ENCODE measurements at places on chromosomes 16 and 17.

DNA sequence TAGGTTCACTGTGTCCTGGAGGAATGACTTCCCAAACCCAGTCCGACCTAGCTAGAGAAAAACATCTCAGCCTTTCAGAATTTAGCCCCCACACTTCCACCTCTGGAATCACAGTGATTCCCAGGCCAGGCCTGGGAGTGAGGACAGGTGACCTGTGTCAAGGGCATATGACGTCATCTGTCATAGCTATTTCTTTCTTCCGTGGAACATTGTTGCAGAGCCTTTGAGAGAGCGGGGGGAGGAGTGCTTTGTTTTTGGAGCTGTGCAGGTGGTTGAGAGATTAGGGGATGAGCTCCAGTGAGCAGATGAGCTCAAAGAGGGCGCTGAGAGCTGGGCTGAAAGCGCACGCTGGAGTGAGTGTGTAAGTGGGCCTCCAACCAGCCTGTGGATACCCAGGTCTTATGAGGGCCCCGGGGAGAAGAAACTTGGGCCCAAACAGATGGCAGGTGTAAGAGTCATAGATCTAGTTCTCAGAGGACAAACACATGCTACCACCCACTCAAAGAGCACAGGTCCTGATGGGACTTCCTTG, 344.8 kb downstream of the SNX29 start:
- DNase-seq, result no peak

DNA sequence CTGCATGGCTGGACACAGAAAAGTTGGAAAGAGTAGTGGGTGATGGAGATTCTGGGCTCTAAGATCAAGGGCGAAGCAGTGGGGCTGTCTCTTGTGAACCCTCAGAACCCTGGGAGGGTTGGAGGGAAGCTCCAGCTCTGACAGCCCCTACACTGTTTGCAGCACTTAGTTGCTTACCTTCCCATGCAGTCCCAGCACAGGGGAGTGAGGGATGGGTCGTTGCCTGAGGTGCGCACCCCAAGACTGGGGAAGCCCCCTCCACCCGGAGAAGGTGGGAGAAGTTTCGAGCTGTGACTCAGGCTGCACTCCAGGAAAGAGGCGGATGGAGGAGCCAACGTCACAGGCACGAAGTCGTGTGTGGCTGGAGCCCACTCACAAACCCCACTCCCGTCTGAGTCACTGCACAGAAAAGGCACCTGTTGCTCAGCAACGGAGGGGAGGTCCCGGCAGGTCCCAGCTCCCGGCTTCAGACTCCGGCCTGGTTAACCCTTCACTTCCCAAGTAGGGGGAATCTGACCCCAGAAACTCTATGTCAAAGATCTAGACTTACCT, 60.1 kb downstream of the AIPL1 start:
- no peak for DNase-seq

GRCh38 chr17:48738803-48739526, 10.4 kb upstream of the HOXB13 start:
- no peak for DNase-seq

- DNase-seq, result no peak
Measured at GRCh38 chr17:48722915-48723422, at the start of gene PRAC2. Gene PRAC2, plus strand, starts transcription at chr17:48723185. Its CDS starts 1,226 bp downstream, at chr17:48724411.

DNA sequence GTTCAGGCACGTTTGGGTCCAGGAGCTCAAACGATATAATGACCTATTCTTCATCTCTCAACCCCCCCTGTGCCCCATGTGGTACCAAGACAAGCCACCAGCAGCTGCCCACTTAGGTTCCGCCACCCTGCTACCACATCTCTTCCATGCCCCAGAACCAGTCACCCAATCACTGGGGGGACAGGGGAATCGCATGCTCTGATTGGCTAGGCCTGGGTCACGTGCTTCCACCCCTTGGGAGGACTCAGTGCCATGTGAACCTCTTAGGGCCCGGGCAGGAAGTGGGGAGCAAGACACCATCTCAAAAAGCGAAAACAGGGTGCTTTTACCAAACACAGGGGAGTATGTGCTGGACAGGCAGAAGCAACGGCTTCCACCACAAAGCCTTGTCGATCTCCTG, 91.3 kb downstream of the KATNIP start:
- DNase-seq, result no peak

GRCh38 chr16:3145660-3146059, 10.8 kb downstream of the ZNF213 start:
- DNase-seq, result no peak

DNA sequence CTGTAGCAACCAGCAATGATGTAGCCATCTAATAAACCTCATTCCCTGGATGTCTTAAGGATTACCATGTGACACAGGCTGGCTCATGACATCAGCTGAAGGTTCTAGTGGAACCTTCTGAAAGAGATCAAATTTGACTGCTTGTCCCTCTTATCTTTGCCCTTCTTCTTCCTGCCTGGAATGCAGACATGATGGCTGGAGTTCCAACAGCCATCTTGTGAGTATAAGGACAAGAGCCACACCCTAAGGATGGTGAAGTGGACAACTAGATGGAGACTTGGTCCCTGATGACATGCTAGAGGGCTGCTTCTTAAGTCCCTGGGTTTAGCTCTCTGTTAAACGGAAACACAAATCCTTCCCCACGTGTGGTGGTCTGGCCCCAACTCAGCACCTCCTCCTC, 37.6 kb downstream of the PLXDC1 start:
- DNase-seq, result no peak

GRCh38 chr16:17416461-17417311, 54.1 kb downstream of the XYLT1 start:
- no peak for DNase-seq

GRCh38 chr17:8249621-8250500, 772 bp downstream of the PFAS start:
- DNase-seq, result no peak

DNA sequence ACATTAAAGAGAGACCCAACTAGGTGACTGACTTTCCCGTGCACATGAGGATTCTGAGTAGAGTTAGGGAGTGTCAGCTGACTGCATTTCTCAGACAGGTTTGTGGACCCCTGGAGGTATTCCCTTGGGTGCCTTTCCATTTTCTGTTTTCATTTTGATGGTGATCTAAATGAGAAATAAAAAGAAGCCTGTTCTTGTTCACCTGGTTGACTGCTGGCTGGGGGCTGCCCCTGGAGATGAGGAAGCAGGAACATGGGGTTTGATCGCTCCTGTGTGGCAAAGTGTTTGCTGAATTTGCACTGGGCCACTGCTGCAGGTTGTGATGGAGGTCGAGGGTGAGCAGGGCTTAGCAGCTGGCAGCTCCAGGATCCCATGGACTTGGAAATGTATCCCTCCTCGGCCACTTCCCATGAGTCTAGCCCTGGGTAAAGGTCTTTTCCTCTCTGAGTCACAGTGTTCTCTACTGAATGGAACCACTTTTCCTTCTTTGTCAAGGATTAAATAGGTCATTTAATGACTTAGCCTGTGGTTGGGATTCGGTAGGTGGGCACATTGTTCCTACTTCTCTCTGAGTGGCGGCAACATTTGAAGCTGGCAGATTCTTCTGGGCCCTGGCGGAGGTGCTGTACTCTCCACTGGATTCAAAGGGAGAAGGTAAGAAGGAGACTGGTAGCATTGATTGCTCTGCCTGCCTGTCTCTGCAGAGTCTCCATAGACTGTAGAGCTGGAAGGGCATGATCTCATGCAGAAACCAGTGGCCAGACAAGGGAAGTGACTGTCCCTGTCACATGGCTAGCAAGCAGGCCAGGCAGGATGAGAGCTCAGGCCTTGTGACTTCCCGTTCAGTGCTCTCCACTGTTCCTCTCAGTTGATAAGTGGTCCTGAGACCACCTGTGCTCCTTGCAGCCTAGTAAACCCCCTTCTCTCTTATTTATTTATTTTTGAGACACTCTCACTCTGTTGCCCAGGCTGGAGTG, 17.9 kb downstream of the SNX29 start:
- no peak for DNase-seq

- DNase-seq, result no peak
Measured at GRCh38 chr17:8125947-8126490, 2.1 kb upstream of the HES7 start.

DNA sequence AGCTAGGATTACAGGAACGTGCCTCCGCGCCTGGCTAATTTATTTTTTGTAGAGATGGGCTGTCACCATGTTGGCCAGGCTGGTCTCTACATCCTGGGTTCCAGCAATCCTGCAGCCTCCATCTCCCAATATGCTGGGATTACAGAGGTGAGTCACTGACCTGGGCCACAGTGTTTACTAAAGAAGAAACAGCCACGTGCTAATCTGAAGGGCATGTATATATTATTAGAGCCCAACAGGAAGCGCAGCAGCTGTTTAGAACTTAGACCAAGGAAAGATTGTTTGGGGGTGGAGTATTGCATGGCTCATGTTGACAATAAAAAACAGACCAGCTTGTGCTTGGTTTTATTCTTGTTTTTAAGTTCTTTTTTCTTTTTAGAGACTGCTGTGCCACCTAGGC, 60.2 kb downstream of the HAPSTR1 start:
- no peak for DNase-seq

Measured in NCI-H1092 (cell line).